Activated CD8-positive, alpha-beta memory T cell treated with anti-CD3 and anti-CD28 coated beads for 48 hours (primary cell): ENCODE measurements at places on chromosomes 6 and 20.

DNA sequence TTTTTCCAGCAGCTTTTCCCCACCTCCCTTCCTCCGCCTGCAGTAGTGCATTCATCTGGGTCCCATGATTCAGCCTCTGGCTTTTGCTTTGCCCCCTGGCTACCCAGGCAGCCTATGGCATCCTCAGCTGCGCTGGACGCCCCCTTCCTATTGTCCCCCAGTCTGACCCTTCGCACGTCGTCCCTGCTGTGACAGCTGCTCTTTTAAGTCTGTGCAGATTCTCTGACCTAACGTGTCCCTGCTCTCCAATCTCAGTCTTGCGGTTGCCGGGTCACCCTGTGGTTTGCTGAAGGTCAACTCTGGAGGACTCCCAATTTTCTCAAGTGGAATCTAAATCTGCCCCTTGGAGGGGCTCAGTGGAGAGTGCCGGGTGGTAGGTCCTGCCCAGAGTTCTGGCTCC lies 294.3 kb downstream of the CDC5L start:
- no peak for DNase-seq

DNA sequence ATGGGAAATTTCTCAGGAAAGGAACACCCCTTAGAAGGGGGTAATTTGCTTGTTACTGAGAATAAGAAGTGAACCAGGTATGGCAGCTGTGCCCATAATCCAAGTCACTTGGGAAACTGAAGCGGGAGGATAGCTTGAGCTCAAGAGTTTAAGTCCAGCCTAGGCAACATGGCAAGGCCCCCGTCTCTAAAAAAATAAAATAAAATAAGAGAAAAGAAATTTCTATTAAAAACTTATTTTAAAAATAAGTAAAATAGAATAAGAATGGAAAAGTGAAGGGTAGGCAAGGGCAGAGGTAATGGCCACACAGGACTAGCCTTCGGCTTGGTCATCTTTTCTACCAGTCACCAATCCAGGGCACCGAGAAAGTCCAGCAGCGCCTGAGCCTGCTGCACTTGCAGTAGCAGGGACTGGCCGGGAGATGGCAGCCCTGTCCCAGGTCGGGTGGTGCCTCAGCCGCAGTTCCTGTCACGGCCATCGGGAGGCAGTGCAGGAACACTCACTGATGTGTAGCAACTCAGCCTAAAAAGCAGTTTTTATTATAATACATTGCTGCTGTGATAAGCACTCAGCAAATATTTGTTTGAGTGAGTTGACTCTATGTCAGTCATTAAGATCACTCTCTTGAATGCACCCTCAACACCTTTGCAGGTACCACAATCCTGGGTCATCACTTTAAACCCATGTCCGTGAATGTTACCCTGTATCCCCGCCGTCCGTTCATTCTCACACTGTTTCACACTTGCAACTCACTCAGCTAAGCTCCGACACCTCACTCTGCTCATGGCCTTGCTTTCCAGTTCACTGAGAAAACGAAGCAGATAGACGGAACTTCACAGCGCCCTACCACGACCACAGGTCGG lies 23.2 kb upstream of the GCM1 start:
- peak; percentile 70 for DNase-seq

GRCh38 chr6:90645634-90646033 lies 58.8 kb upstream of the MAP3K7 start:
- DNase-seq = no peak

GRCh38 chr20:11686195-11686594 lies 231.5 kb upstream of the BTBD3 start:
- DNase-seq = no peak

- no peak for DNase-seq
Measured at GRCh38 chr20:61801428-61801827, 264.3 kb downstream of the TAF4 start.

GRCh38 chr6:105391705-105392104 lies 11.2 kb downstream of the PREP start:
- DNase-seq = no peak

DNA sequence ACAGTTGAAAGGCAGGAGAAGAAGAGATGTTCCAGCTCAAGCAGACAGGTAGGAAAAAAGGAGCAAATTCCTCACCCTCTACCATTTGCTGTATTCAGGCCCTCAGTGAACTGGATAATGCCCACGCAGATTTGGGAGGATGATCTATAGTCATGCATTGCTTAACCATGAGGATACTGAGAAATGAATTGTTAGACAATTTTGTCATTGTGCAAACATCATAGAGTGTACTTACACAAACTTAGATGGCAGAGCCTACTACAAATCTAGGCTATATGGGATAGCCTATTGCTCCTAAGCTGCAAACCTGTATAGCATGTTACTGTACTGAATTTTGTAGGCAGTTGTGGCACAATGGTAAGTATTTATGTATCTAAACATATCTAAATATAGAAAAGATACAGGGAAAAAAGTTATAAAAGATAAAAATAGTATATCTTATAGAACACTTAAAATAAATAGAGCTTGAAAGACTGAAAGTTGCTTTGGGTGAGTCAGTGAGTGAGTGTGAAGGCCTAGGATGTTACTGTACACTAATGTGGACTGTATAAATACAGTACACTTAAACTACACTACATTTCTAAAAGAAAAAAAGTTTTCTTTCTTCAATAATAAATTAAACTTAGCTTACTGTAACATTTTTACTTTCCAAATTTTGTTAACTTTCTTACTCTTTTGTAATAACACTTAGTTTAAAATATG lies 672.3 kb downstream of the UTRN start:
- DNase-seq = no peak

DNA sequence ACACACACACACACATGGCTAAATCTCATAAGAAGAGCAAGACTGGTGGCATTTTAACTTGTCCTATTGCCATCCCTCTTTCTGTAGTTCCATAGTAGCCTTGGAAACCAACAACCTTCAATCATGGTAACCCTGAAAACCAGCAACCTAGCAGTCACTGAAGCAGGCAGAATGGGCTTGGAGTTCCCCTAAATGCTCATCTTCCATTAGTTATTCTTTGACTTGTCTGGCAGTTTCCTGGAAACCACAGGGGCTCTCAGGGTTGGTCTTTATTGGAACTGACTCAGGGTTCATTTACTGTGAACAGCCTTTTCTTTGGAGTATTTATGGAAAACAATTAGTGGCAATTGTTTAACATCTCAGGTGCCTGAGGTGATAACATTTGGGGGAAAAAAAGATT lies 19.4 kb upstream of the BRPF3 start:
- no peak for DNase-seq

- DNase-seq = no peak
Measured at GRCh38 chr6:150681578-150682395, 82.1 kb downstream of the PLEKHG1 start.

- no peak for DNase-seq
Measured at GRCh38 chr6:112984899-112985298, 637.8 kb downstream of the RFPL4B start.

DNA sequence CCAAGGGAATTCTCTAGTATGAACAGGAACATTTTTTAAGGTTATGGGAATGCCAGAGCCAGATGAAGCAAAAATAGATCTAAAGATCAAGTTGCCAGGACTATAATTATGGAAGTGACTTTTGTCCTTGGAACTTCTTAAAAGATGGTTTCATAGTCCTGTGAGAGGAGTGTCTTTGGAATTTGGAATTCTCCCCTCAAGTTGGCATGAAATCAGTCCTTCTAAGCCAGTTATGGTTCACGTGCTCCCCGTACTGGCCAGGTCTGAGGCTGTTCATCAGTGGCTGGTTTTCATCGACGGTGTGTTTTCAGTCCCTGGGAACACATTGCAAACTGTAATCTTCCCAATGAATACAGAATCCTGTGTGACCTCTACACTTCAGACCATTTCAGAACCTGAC lies 63.1 kb downstream of the VGLL2 start:
- no peak for DNase-seq

GRCh38 chr6:162116902-162117525 lies 610.6 kb downstream of the PRKN start:
- DNase-seq = no peak

- DNase-seq = no peak
Measured at GRCh38 chr20:63903796-63904561, 9.1 kb downstream of the DNAJC5 start.

- DNase-seq = no peak
Measured at GRCh38 chr20:23232219-23232581, 118.4 kb upstream of the NXT1 start.

DNA sequence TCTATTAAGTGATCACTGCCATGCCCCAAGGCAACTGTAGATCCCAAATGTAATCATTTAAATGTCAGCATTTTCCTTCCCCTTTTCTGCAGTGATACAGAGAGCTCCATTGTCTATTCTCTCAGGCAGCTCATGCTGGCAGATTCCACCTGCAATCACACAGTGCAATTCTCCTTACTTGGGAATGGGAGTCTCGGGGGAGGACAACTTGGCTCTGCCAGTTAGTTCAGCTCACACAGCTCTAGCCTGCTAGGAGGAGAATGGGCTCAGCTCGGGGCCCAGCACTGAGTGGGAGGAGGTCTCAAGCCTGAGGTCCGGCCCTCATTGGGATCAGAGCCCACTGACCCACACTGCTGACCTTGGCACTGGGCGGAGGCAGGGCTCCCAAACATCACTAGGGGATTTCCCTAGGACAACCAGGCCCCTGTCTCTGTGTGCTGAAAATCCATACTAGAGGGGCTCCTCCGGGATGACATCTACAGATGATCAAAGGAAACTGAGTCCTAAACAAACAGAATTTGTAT lies 109.2 kb upstream of the ASF1A start:
- DNase-seq = no peak

DNA sequence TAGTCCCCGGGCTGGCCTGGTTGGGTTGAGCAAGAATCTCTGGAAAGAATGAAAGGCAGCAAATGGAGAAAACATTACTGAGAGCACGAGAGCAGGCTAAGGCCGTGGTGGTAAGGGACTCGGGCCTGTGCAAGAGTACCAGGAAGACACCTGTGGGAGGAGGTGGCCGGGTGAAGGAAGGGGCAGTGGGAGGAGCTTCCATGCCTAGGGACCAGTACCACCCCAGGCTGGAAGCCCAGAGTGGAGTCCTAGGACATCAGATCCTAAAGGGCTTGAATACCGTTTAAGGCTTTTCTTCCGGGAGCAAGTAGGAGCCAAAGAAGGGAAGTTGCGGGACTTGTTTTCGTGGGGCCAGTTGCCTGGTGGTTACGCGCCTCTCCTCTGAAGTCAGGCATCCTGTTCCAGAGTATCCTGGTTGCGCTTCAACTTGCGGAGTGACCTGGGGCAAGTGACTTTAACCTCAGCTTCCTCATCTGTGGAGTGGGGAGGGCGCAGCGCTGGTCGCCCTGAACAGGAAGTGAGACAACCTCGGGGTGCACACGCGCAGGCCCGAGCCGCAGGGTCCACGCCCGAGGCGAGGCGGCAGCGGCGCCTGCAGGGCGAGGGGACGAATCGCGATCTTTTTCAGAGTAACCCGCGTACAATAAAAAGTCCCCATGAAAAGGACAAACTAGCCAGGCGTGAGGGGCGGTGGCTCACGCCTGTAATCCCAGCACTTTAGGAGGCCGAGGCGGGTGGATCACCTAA lies 1.1 kb upstream of the TPD52L2 start:
- peak; percentile 26 for DNase-seq

GRCh38 chr20:44683263-44684046 lies 31.7 kb upstream of the CCN5 start:
- DNase-seq = peak; percentile 6

DNA sequence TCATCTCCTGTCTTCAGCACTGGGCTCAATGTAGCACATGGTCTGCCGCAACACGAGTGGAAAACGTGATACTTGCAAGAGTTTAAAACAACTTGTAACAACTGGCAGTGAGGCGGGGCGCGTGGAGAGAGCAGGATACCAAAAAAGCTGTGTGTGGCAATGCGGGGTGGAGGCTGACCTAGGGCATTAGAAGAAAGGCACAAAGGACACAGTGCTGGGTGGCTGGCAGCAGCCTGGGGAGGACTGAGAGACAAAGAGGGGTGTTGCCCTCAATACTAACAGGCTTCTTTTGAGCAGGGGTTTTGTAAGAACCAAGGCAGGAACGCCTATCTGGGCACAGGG lies 1.5 kb upstream of the GFOD1 start:
- no peak for DNase-seq

DNA sequence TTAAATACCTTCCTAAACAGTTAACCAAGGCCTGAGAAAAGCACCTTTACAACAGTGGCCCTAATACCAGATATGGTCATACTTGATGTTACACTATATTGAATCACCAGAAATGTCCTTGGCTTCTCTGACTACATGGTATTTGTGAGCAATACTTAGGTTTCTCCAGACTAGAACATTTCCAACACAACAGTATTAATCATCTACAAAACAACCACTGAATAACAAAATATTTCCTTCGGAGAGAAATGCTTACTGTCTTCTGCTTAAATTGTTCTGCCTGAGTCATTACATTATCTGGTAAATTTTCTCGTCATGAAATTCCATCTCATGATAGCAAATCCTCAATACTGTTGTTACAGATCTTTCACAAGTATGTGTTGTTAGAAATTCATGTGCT lies 252.9 kb upstream of the RUNX2 start:
- no peak for DNase-seq

DNA sequence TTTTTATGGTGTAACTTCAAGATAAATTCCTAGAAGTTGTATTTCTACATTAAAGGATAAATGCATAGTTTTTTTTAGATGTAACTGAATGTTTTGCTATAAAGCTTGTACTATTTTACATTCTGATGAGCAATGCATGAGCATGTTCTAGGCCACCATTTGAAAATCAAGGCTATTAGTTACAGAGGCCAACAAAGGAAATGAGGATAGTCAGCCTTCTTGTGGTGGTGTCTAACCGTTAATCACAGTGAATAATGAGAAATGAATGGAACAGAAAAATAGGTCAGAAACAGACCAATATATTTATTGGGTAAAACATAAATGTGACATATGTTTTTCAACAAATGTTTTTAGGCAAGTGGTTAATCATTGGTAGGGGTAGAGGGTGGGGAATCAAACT lies 37.6 kb upstream of the L3MBTL3 start:
- no peak for DNase-seq

- DNase-seq = peak; percentile 82
Measured at GRCh38 chr6:44245912-44246662, 814 bp upstream of the HSP90AB1 start.

- DNase-seq = no peak
Measured at GRCh38 chr6:137871831-137872454, 4.9 kb downstream of the TNFAIP3 start.

DNA sequence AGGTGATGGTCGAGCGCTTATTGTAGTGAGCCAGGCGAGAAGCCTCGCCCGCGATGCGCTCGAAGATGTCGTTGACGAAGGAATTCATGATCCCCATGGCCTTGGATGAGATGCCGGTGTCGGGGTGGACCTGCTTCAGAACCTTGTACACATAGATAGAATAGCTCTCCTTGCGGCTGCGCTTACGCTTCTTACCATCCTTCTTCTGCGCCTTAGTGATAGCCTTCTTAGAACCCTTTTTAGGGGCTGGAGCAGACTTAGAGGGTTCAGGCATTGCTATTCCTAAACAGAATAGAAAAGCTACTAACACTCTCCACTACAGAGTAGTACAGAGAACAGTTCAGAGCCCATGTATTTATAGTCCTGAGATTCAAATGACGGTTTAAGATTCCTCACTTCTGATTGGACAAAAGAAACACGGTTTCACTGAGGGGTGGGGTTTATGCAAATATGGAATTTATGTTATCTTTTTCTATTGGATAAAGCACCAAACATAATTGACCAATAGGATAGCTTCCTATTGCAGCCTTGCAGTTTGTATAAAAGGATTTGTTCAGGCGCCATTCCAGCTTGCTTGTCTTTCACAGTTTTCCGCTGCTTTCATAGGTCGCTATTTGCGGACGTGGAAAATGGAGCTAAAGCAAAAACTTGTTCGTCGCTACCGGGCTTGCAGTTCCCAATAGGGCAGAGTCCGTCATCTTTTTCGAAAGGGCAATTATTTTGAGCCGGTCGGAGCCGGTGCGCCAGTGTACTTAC lies 43.7 kb upstream of the HFE start:
- peak; percentile 59 for DNase-seq

- DNase-seq = no peak
Measured at GRCh38 chr6:159916752-159917151, 26.0 kb downstream of the MAS1 start.
